Epithelial cell of umbilical artery (primary cell): ENCODE measurements at places on chromosomes 13 and 19. TPM values are rescaled to one million over a fixed set of nuclear protein-coding genes. Genes with fewer than 3 reads are reported as not detected.

Gene NLRP5
- not detected in 2 replicates for total RNA-seq

Gene AMER2
- total RNA-seq, result not detected in 2 replicates

Gene FAM83E
- total RNA-seq, result 0.65 and 1.1 TPM in 2 replicates

Gene RYR1
- total RNA-seq, result under 0.01 and 0.61 TPM in 2 replicates

Gene ZNF709
- total RNA-seq, result 2.3 and 4.6 TPM in 2 replicates

Gene TUBA3C
- total RNA-seq, result not detected in 2 replicates

Gene TMEM272
- total RNA-seq, result not detected in 2 replicates

Gene POP4
- total RNA-seq, result 73.1 and 93.2 TPM in 2 replicates

Gene ZNF799
- total RNA-seq, result 4.2 and 5.5 TPM in 2 replicates

Gene SBNO2
- total RNA-seq, result 28.3 and 31.0 TPM in 2 replicates

Gene SLITRK5
- total RNA-seq, result not detected in 2 replicates

Gene ZNF8
- 3.3 and 3.6 TPM in 2 replicates for total RNA-seq

Gene NRTN
- total RNA-seq, result not detected in 2 replicates

Gene SYCN
- total RNA-seq, result not detected in 2 replicates

Gene CHAF1A
- total RNA-seq, result 11.7 and 20.4 TPM in 2 replicates

Gene NKPD1
- total RNA-seq, result 0.30 and 0.32 TPM in 2 replicates

Gene DZIP1
- 17.5 and 18.1 TPM in 2 replicates for total RNA-seq

Gene ZNF575
- not detected in 2 replicates for total RNA-seq

Gene EML2
- total RNA-seq, result 17.5 and 37.1 TPM in 2 replicates

Gene SGCG
- total RNA-seq, result under 0.01 TPM in 1 of 2 replicates, not detected in the other

Gene C13orf46
- total RNA-seq, result under 0.01 TPM in 2 replicates

Gene COMP
- not detected in 2 replicates for total RNA-seq

Gene CD177
- not detected in 2 replicates for total RNA-seq

Gene WDR87
- not detected in 2 replicates for total RNA-seq

Gene ZNF610
- 0.97 and 1.4 TPM in 2 replicates for total RNA-seq

Gene PTH2
- not detected in 2 replicates for total RNA-seq

Gene TLE2
- 16.3 and 19.5 TPM in 2 replicates for total RNA-seq

Gene TDRD3
- 12.0 and 14.9 TPM in 2 replicates for total RNA-seq

Gene THSD8
- total RNA-seq, result not detected in 2 replicates

Gene ZNF229
- 6.8 and 12.6 TPM in 2 replicates for total RNA-seq

Gene ACTL9
- total RNA-seq, result not detected in 2 replicates

Gene TNFSF11
- not detected in 2 replicates for total RNA-seq

Gene PPFIA3
- 4.9 and 5.3 TPM in 2 replicates for total RNA-seq

Gene ZNF28
- 14.3 and 19.9 TPM in 2 replicates for total RNA-seq

Gene XAB2
- total RNA-seq, result 22.4 and 23.7 TPM in 2 replicates

Gene TPRX1
- not detected in 2 replicates for total RNA-seq

Gene ZNF471
- 0.97 and 1.1 TPM in 2 replicates for total RNA-seq

Gene GNA15
- total RNA-seq, result under 0.01 and 0.15 TPM in 2 replicates

Gene GNG8
- total RNA-seq, result not detected in 2 replicates

Gene PPP2R1A
- 84.8 and 90.0 TPM in 2 replicates for total RNA-seq

Gene WASF3
- total RNA-seq, result 14.0 and 23.1 TPM in 2 replicates

Gene GJB6
- not detected in 2 replicates for total RNA-seq

Gene ATP4B
- total RNA-seq, result not detected in 2 replicates

Gene FBL
- 280 and 288 TPM in 2 replicates for total RNA-seq

Gene TEX101
- total RNA-seq, result not detected in 2 replicates

Gene NR2F6
- 49.7 and 55.8 TPM in 2 replicates for total RNA-seq

Gene CYP2A7
- not detected in 2 replicates for total RNA-seq

Gene LPAR2
- total RNA-seq, result 0.30 and 0.32 TPM in 2 replicates
